RPMI7951 (cell line): ENCODE measurements at places on chromosomes 7 and 10. TPM values are rescaled to one million over a fixed set of nuclear protein-coding genes. Genes with fewer than 3 reads are reported as not detected.
A peak's percentile ranks its signal among the peaks of the same experiment; 100 is the strongest.

The CYP2C19 gene
- total RNA-seq, result 0.12 and 0.29 TPM in 2 replicates

The CALY gene
- total RNA-seq, result not detected in 2 replicates

The LRMDA gene
- total RNA-seq, result 7.9 and 11.7 TPM in 2 replicates

The UTF1 gene
- not detected in 2 replicates for total RNA-seq

The RBP3 gene
- total RNA-seq, result not detected in 2 replicates

The ASL gene
- 47.1 and 66.8 TPM in 2 replicates for total RNA-seq

The KIFBP gene
- 44.9 and 47.0 TPM in 2 replicates for total RNA-seq

The C10orf53 gene
- total RNA-seq, result not detected in 2 replicates

The PAOX gene
- 2.8 and 4.6 TPM in 2 replicates for total RNA-seq

The PNLIPRP1 gene
- total RNA-seq, result not detected in 2 replicates

The ADGRA1 gene
- total RNA-seq, result not detected in 2 replicates

The EPO gene
- total RNA-seq, result not detected in 2 replicates

The VENTX gene
- not detected in 2 replicates for total RNA-seq

DNA sequence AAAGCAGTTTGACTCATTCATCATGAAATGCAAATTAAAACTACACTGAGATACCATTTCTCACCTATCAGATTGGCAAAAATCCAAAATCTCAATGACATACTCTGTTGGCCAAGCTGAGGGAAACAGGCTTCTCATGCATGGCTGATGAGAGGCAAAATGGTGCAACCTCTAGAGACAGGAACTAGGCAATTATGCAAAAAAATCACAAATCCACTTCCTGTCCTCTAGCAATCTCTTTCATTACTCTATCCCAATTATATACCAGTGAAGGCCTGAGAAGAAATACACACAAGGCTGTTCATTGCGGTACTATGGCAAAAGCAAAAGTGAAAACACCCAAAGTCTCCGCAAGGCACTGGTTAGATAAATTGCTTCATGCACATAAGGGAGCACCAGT is 25.9 kb upstream of the PTPRN2 start:
- DNase-seq, result peak; percentile 7

GRCh38 chr10:22086730-22087401 is 83.3 kb upstream of the DNAJC1 start:
- peak; percentile 54 for DNase-seq

GRCh38 chr10:10438335-10439100 is 579.2 kb upstream of the CELF2 start:
- DNase-seq, result no peak

- DNase-seq, result no peak
Observed at GRCh38 chr10:131193923-131194322, 117.6 kb downstream of the TCERG1L start.

GRCh38 chr7:46385662-46386309 is 464.7 kb upstream of the IGFBP3 start:
- peak; percentile 77 for DNase-seq

DNA sequence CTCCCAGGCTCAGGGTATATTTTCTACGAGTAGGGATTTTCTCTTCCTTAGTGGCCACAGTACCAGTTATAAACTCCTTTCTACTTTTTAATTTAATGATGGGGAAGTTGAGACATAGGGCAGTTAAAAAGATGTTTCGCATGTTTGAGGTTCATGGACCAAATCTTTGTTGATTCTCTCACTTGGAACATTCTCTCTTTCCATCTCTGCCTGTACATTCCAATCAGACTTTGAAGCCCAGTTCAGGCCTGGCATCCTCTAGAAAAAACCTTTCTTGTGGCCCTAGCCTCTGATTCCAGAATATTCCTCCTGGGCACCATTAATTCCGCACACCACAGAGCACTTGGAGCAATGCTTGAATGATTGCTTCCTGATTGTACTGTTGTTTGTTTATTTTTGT is 18.5 kb downstream of the SLC13A4 start:
- DNase-seq, result no peak

DNA sequence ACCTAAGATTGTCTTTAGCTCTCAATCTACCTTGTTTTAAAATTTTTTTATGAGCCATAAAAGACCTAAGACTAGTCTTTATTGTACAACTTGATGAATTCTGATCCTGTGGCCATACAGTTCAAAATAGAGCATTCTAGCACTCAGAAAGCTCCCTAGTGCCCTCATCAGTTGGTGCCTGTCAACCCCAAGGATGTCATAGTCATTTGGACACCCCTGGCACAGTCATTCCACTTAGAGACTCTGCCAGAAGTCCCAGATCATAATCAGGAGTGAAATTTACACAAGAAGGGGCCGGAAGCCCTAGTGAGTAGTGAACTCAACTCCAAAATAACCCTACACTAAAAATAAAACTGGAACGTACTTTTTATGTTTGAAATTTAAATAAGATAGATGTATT is 80.0 kb upstream of the INSIG1 start:
- DNase-seq, result no peak

GRCh38 chr10:128047351-128047750 is 78.9 kb downstream of the MKI67 start:
- DNase-seq, result no peak

DNA sequence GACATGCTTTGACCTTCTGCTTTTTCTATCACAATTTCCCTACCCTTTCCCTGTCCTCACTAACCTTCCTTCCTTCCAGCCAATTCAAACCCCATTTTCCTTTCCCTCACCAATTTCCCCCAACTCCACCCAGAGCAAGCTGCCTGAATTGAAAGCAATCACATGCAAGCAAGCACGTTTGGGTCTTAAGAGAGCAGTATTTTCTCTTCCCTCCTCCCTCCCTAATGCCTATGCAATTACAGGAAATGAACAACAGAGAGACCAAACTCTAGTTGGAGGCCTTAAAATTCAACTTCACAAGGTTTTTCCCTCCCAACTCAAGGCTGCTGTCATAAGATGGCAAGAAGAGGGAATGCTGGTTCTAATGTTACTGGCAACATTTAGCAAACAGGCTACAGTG is 117.2 kb downstream of the MYOF start:
- DNase-seq, result no peak

- DNase-seq, result no peak
Observed at GRCh38 chr7:96531331-96531730, 178.3 kb downstream of the SEM1 start.

GRCh38 chr10:11397980-11398580 is 213.4 kb downstream of the USP6NL start:
- no peak for DNase-seq

DNA sequence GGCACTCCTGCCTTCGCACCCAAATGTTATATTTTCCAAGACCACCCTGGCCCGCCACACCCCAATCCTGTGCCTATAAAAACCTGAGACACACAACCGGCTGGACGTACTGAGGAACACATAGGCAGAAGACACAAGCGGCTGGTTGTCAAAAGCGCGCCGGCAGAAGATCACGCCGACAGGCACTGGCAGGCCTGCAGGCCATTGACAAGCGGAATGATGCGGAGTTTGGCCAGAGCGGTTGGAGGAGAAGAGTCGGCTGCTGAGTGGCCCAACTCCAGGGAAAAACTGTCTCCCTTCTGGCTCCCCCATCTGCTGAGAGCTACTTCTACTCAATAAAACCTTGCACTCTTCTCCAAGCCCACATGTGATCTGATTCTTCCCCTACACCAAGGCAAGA is 39.7 kb upstream of the SAMD8 start:
- DNase-seq, result no peak

GRCh38 chr10:22760025-22760424 is 45.6 kb upstream of the PIP4K2A start:
- no peak for DNase-seq

DNA sequence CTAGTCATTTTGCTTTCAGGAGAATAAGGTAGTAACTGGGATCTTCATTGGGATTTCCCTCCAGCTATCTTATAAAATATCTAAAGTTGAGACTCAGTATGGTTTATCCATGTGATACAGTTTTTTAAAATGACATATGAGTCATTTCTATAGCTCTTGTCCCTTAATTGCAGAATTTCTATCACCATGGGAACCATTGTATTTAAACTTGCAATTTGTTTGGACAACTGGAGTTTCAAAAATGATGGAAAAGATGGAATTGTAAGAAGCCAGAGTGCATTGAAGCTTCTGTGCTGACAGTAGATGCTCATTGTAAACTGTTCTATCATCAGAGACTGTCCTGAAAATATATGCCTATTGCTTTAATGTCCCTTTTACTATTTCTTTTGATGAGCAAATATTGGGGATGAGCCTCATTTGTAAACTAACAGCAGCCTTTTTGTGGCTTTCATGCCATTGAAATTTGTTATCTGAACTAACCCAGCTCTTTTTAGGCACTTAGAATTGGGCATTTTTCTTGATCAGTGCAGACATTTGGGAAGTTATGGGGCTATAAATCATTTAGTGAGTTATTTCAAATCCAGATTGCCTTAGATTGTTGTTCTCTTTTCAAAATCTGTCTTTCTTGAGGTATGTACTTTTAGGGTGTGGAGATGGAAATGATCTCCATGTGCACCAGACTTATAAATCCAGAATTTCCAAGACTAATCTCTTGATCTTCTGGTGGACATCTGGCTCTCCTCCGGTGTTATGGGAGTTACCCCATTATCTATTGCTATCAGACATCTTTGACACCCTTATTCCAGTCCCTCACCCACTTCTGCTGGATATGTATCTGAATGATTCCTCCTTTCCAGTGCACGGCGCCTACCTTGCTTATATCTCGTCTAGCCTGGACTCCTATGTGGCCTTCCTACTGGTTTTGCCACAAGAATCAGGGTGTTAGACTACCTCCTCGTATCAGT is 159.0 kb downstream of the SND1 start:
- peak; percentile 16 for DNase-seq

- no peak for DNase-seq
Observed at GRCh38 chr10:126214021-126214420, 174.3 kb downstream of the ADAM12 start.

- DNase-seq, result peak; percentile 63
Observed at GRCh38 chr7:16669581-16669980, 23.6 kb downstream of the BZW2 start.

DNA sequence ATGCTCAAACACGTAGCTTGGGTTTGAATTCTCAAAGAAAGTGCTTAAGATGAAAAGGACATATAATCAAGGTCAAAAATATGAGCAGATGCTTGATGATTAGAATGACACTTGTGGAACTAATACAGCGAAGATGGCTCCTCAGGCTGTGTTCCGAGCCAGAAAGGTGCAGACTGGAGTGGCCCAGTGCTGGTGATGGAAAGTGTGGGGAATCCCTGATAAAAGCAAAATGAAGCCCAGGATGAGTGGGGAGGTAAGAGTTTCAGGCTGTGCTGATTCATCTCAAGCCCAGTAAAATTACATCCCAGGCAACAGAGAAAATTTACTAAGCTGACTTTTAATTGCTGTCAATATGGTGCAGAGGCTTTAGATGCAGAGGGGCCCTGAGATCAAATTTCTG is 77.8 kb upstream of the IKZF1 start:
- no peak for DNase-seq

DNA sequence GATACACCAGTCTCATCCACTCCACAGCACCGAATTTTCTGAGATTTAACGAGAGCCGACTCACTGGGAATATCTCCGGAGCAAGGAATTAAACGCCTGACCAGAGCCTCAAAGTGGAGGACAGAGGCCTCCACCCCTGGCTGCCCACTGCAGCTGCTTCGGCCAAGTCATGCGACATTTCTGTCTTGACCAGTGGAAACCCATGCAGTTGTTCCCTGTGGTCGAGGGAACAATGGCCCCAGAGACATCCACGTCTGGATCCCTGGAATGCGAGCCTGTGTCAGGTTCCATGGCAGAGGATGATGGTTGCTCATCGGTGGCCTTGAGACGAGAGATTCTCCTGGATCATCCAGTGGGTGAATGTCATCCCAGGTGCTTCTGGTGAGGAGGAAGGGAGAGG is 65.7 kb upstream of the INSIG1 start:
- DNase-seq, result no peak

- peak; percentile 99 for DNase-seq
Observed at GRCh38 chr7:151727579-151728285, 149.2 kb downstream of the PRKAG2 start.

- DNase-seq, result no peak
Observed at GRCh38 chr7:157525491-157525915, 188.7 kb downstream of the DNAJB6 start.

GRCh38 chr10:70832852-70833528 is 17.2 kb downstream of the SGPL1 start:
- peak; percentile 84 for DNase-seq

DNA sequence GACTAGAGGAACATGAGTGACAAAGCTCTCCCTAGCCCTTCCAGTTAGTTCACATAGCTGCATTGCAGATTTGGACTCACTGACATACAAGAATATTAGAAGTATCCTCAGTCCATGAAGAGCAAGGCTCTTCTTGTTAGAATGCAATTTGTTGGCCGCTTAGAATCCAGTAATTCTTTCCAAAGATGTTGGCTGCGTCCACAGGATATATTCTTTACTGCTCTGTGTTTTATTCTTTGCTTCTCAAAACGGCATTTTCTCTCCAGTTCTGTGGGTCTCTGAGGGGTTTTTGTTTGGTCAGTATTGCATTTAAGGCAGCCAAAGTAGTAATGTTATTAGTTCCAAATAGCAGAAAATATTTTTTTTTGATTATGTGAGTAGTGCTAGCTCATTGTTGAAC is 588.6 kb downstream of the DNAJB9 start:
- no peak for DNase-seq

DNA sequence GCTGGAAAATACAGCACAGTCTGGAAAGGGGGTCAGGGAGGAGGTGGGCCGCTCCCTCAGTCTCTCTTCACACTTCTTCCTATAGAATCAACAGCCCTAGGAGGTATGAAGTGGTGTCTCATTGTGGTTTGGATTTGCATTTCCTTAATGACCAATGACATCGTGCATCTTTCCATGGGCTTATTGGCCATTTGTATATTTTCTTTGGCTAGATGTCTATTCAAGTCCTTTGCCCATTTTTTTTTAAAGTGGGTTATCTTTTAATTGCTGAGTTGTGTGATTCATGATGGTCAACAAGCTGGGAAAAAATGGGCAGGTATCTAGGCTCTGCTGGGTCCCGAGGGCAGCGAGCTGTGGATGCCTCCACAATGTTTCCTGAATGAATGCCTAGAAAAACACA is 29.1 kb downstream of the TMEM130 start:
- DNase-seq, result peak; percentile 48

- DNase-seq, result no peak
Observed at GRCh38 chr7:7254319-7254718, 72.0 kb downstream of the C1GALT1 start.

- no peak for DNase-seq
Observed at GRCh38 chr7:66737667-66738066, 2.9 kb upstream of the RABGEF1 start.

GRCh38 chr10:22156750-22157149 is 61.1 kb downstream of the EBLN1 start:
- no peak for DNase-seq

GRCh38 chr10:11245510-11245909 is 227.8 kb downstream of the CELF2 start:
- DNase-seq, result no peak

GRCh38 chr7:107661865-107662379 is 1.3 kb downstream of the SLC26A4 start:
- no peak for DNase-seq
